ENCODE measurements at places on chromosomes 16 and 17. TPM values are rescaled to one million over a fixed set of nuclear protein-coding genes. Genes with fewer than 3 reads are reported as not detected.

TMC8 gene
- total RNA-seq, result 507 TPM

- no peak for DNase-seq
Measured at GRCh38 chr17:42272162-42272907, 3.9 kb downstream of the STAT5B start.

C17orf50 gene
- not detected for total RNA-seq

DNA sequence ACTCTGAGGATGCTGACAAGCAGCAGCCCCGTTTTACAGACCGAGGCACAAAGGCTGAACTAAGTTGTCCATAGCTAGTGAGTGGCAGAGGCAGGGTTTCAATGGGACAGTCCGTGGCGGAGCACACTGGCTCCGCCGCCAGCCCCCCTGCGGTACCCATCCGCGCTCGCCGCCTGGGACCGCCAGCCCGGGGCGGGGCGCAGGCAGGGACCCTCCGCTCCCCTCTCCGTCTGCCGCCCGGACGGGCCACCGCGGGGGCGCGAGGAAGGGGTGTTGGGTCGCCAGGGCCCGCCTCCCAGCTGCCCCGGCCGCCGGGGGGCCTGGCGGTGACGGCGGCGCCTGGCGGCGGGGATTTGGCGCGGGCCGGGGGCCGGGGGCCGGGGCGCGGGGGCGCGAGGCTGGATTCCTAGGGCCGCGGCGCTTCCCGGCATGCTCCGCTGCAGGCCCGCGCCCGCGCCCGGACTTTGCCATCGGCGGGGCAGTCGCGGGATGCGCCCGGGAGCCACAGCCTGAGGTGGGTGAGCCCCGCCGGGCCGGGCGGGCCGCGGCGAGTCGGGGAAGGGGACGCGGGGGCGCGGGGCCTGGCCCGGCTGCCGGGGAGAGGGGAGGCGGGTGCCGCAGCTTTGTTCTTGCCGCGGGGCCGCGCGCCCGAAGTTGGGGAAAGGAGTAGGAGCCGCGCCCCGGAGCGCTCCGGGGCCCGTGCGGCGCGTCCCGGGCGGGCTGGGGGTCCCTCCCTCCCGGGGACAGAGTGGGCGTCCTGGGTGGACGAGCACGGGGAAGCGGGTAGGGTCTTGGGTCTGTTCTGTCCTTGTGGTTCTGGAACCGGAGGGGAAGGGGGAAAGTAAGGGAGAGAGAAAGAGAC is at the start of gene TMEM98:
TSS of gene TMEM98 (plus strand) at position 430 of the 862 bp plus-strand sequence. CDS start 3,376 bp downstream, outside the sequence.
- DNase-seq, result no peak

DNA sequence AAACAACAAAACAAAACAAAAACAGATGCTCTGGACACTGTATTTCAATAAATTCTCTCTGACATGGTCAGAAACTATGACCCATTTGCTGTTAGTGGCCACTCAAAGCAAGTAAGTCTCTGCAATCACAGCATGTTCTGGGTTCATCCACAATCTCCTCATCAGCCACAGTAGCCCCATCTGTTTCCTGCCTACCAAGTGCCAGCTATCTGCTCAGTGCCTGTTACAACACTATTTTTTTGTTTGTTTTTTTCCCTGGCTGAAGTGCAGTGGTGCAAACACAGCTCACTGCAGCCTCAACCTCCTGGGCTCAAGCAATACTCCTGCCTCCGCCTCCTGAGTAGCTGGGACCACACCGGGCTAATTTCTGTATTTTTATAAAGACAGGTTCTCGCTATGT is 137.9 kb downstream of the SOX9 start:
- DNase-seq, result no peak

- no peak for DNase-seq
Measured at GRCh38 chr17:75507733-75508719, 7.3 kb downstream of the CASKIN2 start.

- DNase-seq, result no peak
Measured at GRCh38 chr16:20300312-20301097, 26.8 kb downstream of the GP2 start.

GRCh38 chr16:19153876-19154275 is 14.2 kb upstream of the SYT17 start:
- DNase-seq, result no peak

LDHD gene
- total RNA-seq, result not detected

- no peak for DNase-seq
Measured at GRCh38 chr17:14296166-14296910, 4.5 kb upstream of the HS3ST3B1 start.

GRCh38 chr16:17451843-17452242 is 18.9 kb downstream of the XYLT1 start:
- DNase-seq, result no peak

- no peak for DNase-seq
Measured at GRCh38 chr17:34859652-34860051, 101.6 kb downstream of the CCT6B start.

- DNase-seq, result no peak
Measured at GRCh38 chr16:77219437-77219836, 20.2 kb downstream of the SYCE1L start.

MYH8 gene
- not detected for total RNA-seq

GRCh38 chr16:2952679-2953078 is 11.4 kb upstream of the KREMEN2 start:
- DNase-seq, result no peak

- no peak for DNase-seq
Measured at GRCh38 chr16:51161440-51162195, 10.5 kb upstream of the SALL1 start.

DNA sequence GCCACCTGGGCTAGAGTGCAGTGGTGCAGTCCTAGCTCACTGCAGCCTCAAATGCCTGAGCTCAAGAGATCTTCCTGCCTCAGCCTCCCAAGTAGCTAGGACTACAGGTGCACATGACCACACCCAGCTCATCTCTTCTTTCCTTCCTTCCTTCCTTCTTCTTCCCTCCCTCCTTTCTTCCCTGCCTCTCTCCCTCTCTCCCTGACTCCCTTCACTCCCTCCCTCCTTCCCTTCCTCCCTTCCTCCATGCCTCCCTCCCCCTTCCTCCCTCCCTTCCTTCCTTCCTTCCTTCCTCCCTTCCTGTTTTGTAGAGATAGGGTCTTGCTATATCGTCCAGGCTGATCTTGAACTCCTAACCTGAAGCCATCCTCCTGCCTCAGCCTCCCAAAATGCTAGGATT is 23.5 kb upstream of the USP36 start:
- DNase-seq, result no peak

DNA sequence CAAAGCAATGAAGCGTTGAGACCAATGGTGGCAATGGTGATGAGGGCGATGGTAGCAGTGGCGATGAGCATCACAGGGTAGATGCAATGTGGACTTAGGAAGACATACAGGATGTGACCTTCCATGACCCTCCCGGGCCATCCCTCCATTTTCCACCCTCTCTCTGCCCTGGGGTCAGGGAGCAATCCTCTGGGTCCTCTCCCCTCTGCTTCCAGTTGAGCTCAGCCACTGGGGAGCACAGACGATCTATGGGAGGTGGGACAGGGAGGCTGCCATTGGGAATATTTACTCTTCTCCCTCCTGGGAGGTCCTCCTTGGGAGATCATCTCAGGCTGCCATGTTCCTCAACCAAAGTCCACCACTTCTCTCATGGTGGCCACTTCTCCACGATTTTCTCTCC is 260.7 kb upstream of the FOXF1 start:
- no peak for DNase-seq

- DNase-seq, result no peak
Measured at GRCh38 chr17:57530508-57530907, 214.6 kb downstream of the CCDC182 start.

DNA sequence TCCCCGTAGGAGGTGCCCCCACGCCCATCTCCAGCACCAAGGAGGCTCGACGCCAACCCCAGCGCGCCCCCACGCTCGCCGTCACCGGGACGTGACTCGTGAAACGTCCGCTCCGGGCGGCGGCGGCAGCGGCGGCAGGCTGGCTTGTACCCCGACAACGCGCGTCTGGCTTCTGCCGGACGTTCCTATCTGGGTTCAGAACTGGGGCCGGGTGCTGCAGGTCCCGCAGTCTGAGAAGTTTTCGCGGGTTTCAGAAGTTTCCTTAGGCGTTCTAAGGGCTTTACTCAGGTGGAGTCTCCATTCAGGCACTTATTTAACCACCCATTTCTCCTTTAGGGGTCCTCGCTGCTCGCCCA is 672 bp upstream of the ALKBH5 start:
- DNase-seq, result peak; percentile 88

- DNase-seq, result no peak
Measured at GRCh38 chr16:8542393-8542792, 47.9 kb downstream of the TMEM114 start.

AXIN1 gene
- total RNA-seq, result 50.4 TPM

PSMD3 gene
- 60.8 TPM for total RNA-seq

GRCh38 chr16:48223490-48223889 is 20.6 kb upstream of the LONP2 start:
- DNase-seq, result no peak

- DNase-seq, result no peak
Measured at GRCh38 chr17:77798481-77798880, 160.0 kb upstream of the TNRC6C start.

TMEM107 gene
- total RNA-seq, result 25.0 TPM

SLC13A5 gene
- total RNA-seq, result not detected

TTYH2 gene
- 16.0 TPM for total RNA-seq

GRCh38 chr16:7124701-7125100 is 207.9 kb upstream of the RBFOX1 start:
- no peak for DNase-seq

DNA sequence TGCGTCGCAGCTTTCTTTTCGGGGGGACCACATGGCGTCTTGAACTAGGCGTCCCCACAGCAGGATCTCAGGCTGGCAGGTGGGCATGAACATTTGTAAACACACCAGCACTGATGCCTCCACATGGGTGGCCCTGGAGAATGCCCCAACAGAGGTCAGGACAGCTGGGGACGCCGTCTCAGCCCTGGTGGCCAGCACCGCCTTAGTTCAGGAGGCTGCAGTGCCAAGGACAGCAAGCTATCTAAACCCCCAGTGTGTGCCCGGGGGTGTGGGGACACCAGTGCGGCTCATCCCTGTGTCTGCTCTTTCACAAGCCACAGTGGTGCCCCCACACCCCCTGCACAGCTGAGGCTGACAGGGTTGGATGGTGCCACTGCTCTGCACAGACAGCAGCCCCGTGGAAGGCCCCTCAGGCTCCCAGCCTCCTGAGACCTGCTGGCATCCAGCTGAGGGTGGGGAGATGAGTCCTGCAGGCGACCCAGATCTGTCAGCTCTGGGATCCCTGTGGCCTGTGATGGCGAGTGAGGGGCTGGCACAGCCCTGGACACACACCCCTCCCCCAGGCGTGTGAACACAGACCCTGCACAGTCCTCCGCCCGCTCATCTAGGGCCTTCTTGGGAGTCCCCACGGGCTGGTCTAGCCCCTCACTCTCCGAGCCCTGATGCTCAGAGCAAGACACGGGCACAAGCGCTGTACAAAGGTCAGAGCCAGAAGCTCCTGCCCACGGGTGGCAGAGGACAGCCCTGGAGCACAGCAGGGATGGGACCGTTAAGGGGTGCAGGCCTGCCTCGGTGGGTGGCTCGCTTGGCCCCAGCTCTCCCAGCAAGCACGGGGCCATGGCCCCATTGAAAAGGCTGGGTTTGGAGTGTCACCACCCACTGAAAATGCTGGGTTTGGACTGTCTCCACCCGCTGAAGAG is 10.7 kb downstream of the FSCN2 start:
- DNase-seq, result no peak

ABAT gene
- total RNA-seq, result 8.3 TPM

DNA sequence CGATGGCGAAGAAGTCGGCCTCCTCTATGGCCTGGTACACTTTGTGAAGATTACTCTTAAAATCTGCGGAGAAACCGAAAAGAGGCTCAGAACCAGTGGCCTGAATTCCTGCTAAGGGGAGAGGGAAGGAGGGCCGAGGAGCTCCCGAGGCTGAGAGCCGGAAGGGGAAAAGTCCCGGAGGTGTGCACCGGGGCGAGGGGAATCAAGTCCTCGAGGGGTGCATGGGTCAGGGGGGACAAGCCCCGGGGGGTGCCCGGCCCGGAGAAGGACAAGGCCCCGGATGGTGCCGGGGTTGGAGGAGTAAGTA is 495 bp downstream of the PARN start:
- no peak for DNase-seq

GRCh38 chr17:41810659-41811548 is 845 bp downstream of the P3H4 start:
- no peak for DNase-seq

SMIM36 gene
- not detected for total RNA-seq

- DNase-seq, result no peak
Measured at GRCh38 chr17:77444628-77444983, 303.8 kb downstream of the SEC14L1 start.

ADAP2 gene
- total RNA-seq, result 2.2 TPM

- DNase-seq, result no peak
Measured at GRCh38 chr16:49524947-49525315, 151.3 kb downstream of the C16orf78 start.

All from T-cell (primary cell).